ENCODE measurements at places on chromosomes 5 and 9.

DNA sequence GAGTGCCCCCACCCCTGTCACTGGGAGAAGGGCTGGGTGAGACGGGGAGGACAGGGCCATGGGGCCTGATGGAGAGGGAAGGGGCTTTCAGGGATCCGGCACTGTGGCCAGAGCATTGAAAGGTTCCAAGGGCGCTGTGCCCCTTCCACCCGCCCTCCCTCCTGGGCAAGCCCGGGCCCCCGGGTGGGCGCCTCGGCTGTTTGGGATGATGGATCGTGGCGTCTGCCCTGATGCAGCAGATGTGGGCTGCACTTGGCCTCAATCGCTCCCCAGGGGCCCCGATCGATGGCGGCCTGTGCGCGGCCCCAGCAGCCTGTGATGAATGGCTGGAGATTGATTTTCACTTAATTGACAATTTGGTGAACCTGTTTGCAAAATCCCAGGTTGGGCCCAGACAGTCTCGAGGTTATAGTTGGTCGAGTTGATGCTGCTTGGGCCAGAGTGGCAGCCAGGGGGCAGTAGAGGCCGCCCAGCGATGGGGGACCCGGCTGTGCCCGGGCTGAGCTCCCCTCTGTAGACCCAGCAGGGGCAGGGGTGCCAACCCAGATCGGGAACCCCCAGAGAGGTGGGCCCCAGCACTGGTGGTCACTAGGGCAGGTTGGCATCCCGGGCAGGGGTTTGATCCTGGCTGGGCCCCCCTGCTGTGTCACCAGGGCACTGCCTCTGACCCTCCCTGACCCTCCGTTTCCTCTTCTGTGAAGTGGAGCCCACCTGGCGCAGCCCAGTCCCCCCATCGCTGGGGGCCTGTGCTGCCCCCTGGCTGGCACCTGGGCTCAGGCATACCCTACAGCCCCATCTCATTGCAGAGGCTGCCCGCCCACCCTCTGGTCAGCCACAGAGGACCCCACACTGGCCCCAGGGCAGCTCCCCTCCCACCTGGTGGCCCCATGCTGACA lies 34.7 kb downstream of the LHX3 start:
- H3K4me3 ChIP-seq, result no peak overlapping the region
- no peak overlapping the region for H3K27ac ChIP-seq
- peaks cover 8% of the 10 kb centered on the region for H3K27me3 ChIP-seq
- H3K36me3 ChIP-seq, result no peaks in the 10 kb centered on the region
- peak; percentile 9 for DNase-seq
- H3K4me1 ChIP-seq, result no peaks in the 10 kb centered on the region

- H3K4me1 ChIP-seq, result peaks cover 21% of the 10 kb centered on the region
- DNase-seq, result no peak
- H3K36me3 ChIP-seq, result peaks cover 13% of the 10 kb centered on the region
- no peak overlapping the region for H3K4me3 ChIP-seq
- peak overlapping the region; percentile 86 for H3K27ac ChIP-seq
- H3K27me3 ChIP-seq, result no peaks in the 10 kb centered on the region
These were observed 6.2 kb upstream of the TPM2 start for GRCh38 chr9:35695943-35696401.

DNA sequence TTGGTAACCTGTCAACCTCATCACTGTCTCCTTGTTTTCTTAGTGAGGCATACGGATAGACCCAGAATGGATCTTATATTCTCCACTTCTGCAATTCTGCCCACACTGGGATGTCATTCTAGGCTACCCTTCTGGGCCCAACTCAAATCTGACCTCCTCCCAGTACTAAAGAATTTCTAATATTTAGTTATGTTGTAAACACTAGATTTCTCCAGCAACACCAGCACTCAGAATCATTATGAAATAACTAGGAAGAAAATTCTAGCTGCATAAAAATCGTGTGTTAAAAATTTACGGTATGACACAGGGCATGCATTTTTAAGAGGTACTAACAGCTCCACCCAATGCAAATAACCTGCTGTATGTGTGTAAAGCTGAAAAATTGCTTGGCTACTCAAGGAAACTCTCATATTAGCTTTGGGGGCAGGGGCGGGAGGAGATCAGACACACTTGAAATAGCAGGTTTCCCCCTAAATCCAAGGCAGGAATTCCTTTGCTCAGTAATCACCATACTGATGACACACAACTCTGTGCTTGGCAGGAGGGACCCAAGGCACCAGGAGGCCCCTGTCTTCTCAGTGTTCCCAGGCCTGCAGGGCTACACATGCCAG lies 27.3 kb downstream of the MACROH2A1 start:
- H3K27ac ChIP-seq, result no peak overlapping the region
- H3K4me3 ChIP-seq, result no peak overlapping the region

DNA sequence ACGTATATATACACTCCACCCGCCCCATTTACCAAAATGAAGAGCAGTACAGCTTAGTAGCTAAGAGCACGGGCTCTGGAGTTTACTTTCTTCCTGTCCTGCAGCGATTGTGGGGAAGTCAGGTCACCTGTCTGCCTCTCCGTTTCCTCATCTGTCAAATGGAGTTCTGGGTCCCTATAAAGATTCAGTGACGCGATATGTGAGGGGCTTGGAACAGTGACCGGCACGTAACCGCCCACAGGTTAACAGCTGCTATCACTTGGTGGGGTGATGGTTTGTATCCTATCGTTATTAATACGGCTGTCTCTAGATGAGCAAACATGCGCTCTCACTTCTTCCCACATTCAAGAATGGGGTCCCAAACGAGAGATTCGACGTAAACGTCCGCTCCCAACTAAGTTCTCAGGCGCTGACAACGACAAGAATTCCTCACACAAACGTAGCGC lies 426 bp downstream of the FAM114A2 start:
- peaks cover 58% of the 10 kb centered on the region for H3K4me1 ChIP-seq
- DNase-seq, result no peak
- peaks cover 7% of the 10 kb centered on the region for H3K36me3 ChIP-seq
- peaks cover 9% of the 10 kb centered on the region for H3K27me3 ChIP-seq
- H3K4me3 ChIP-seq, result peak overlapping the region; percentile 98

GRCh38 chr5:61765471-61765870 lies 433.4 kb downstream of the ZSWIM6 start:
- no peak overlapping the region for H3K27ac ChIP-seq
- DNase-seq, result no peak
- peaks cover 6% of the 10 kb centered on the region for H3K27me3 ChIP-seq

- H3K4me3 ChIP-seq, result no peak overlapping the region
- peaks cover 29% of the 10 kb centered on the region for H3K36me3 ChIP-seq
- H3K27ac ChIP-seq, result peak overlapping the region; percentile 46
- peaks cover 21% of the 10 kb centered on the region for H3K27me3 ChIP-seq
- no peak for DNase-seq
These were observed 71.8 kb downstream of the PRRT1B start for GRCh38 chr9:131616983-131617604.

DNA sequence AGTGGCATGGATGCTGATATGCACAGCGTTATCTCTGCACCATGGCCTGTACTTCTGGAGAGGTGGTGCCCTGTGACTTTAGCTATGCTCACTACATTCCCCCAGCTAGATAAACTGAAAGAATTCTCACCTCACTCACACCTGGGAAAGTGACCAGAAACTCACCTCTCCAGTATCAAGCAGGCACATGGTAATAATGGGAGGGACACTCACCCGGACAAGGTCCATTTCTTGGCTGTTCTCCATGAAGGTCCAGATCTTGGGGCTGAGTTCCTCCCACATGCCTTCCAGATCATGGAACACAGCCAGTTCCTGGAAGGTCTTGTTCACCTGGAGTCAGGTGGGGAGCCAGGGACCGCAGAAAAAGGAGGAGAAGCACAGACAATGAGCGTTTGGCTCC lies 72.8 kb downstream of the NIPSNAP3B start:
- no peak for DNase-seq
- no peaks in the 10 kb centered on the region for H3K4me1 ChIP-seq
- no peak overlapping the region for H3K27ac ChIP-seq
- no peaks in the 10 kb centered on the region for H3K36me3 ChIP-seq
- H3K4me3 ChIP-seq, result no peak overlapping the region
- H3K27me3 ChIP-seq, result peaks cover 2% of the 10 kb centered on the region

DNA sequence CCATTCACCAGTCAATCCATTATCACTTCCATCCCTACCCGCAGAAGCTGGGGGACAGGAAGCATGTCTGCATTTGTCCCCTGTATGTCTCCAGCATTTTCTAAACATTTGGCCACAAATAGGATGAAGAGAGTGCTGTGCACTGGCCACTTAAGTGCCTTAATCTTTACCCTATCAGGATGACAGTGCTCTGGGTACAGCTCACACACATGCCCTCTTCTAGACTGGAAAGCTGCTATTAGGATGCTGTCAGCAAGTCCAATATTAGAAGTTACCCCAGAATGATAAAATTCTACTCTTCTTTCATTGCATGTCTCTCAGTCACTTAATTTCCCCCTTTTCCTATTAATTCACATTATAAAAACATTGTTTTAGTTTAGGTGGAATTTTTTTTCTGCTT lies 168.4 kb downstream of the RASEF start:
- H3K36me3 ChIP-seq, result no peaks in the 10 kb centered on the region
- H3K4me1 ChIP-seq, result no peaks in the 10 kb centered on the region

GRCh38 chr5:91079037-91079436 lies 304.1 kb downstream of the ARRDC3 start:
- H3K36me3 ChIP-seq, result peaks cover 2% of the 10 kb centered on the region
- no peak overlapping the region for H3K27ac ChIP-seq
- no peaks in the 10 kb centered on the region for H3K4me1 ChIP-seq
- no peak overlapping the region for H3K4me3 ChIP-seq
- peaks cover 7% of the 10 kb centered on the region for H3K27me3 ChIP-seq

- H3K4me3 ChIP-seq, result no peak overlapping the region
- no peak overlapping the region for H3K27ac ChIP-seq
- H3K4me1 ChIP-seq, result no peaks in the 10 kb centered on the region
- peaks cover 8% of the 10 kb centered on the region for H3K27me3 ChIP-seq
These were observed 78.7 kb downstream of the GAS1 start for GRCh38 chr9:86868616-86869015.

DNA sequence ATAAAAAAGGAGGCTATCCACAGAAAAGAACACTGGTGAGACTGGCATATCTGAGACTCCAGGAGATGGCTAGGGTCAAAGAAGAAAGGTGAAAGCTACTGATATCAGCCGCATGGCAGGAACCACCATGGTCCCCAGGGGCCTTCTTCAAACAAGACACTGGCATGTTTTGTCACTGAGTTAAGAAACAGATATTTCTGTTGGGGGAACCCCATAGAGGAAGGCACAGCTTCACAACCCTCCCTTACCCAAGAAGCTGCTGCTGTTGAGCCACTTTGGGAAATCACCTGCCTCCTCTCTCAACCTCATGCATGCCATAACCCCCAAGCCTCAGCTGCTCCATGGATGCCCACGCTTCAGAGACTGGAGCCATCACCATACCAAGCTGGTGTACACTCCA lies 13.3 kb upstream of the BTNL3 start:
- no peak overlapping the region for H3K4me3 ChIP-seq
- no peaks in the 10 kb centered on the region for H3K36me3 ChIP-seq
- H3K27me3 ChIP-seq, result peaks cover 1% of the 10 kb centered on the region
- H3K4me1 ChIP-seq, result no peaks in the 10 kb centered on the region
- DNase-seq, result no peak

GRCh38 chr5:114953565-114953964 lies 216.1 kb downstream of the TRIM36 start:
- H3K27me3 ChIP-seq, result no peaks in the 10 kb centered on the region
- no peaks in the 10 kb centered on the region for H3K36me3 ChIP-seq
- H3K27ac ChIP-seq, result no peak overlapping the region
- H3K4me1 ChIP-seq, result no peaks in the 10 kb centered on the region
- DNase-seq, result no peak

DNA sequence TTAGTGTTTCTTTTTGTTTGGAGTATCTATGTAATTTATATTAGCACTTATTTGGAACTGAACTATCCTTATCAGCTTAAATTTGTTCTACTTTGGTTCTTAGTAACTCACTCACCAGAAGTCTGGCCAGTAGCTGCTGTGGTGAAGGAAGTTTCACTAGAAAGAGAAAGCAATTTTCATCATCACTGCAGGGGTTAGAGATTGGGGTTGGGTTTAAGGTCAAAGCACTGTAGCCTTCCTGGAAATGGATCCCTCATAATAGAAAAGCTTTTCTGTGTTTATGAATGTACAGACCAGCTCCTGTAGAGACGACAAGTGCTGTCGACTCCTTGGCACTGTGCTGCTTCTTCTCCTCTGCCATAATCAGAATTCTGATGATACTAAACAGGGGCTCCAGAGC lies 22.2 kb downstream of the MROH2B start:
- DNase-seq, result no peak
- no peaks in the 10 kb centered on the region for H3K27me3 ChIP-seq
- H3K4me3 ChIP-seq, result no peak overlapping the region
- H3K4me1 ChIP-seq, result no peaks in the 10 kb centered on the region

DNA sequence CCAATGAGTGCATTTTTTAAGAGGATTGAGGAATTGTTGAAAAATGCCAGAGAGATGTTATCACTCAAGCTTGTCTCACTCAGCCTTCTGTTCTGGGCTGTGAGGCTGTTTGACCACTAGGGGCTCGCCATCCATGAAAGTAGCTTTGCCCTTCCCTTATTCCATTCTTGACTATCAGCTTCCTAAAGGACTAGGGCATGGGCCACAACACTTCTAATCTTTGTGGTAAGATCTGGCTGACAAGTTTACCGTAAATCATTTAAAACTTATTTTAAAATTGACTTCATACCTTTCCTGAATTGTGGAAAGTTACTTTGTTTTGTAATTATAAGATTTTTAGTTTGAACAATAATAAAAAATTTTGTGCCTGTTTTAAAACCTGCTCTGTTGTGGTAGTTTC lies 49.5 kb downstream of the TJP2 start:
- H3K36me3 ChIP-seq, result no peaks in the 10 kb centered on the region
- H3K4me3 ChIP-seq, result no peak overlapping the region
- no peaks in the 10 kb centered on the region for H3K27me3 ChIP-seq
- no peak for DNase-seq
- H3K4me1 ChIP-seq, result no peaks in the 10 kb centered on the region

- H3K4me1 ChIP-seq, result peaks cover 8% of the 10 kb centered on the region
- no peak overlapping the region for H3K27ac ChIP-seq
- no peaks in the 10 kb centered on the region for H3K36me3 ChIP-seq
- peaks cover 2% of the 10 kb centered on the region for H3K27me3 ChIP-seq
- DNase-seq, result no peak
- H3K4me3 ChIP-seq, result no peak overlapping the region
These were observed 12.9 kb upstream of the KLF9 start for GRCh38 chr9:70427161-70427945.

DNA sequence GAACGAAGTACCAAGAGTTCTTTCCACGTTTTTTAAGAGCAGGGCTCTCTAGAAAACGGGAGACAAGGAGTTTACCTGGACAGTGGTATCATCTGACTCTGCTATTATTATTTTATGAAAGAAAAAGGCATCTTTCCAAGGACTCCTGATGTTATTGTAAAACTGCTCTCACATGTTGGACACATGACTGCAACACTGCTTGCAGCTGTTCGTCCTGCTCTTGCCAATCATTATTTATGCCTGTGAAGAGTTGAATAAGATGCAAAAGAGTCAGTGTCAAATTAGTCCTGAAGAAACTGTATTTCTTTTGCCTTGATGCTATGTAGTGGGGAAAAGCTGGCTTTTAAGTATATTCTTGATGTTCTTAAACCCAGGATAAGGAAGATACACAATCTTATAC lies 284.5 kb upstream of the PTGER4 start:
- no peaks in the 10 kb centered on the region for H3K36me3 ChIP-seq
- H3K27ac ChIP-seq, result no peak overlapping the region
- H3K4me1 ChIP-seq, result peaks cover 22% of the 10 kb centered on the region
- peaks cover 2% of the 10 kb centered on the region for H3K27me3 ChIP-seq
- no peak for DNase-seq
